ENCODE measurements at places on chromosomes 7 and 10.

- DNase-seq = no peak
Observed at GRCh38 chr10:85926136-85926535, 440.5 kb downstream of the GRID1 start.

DNA sequence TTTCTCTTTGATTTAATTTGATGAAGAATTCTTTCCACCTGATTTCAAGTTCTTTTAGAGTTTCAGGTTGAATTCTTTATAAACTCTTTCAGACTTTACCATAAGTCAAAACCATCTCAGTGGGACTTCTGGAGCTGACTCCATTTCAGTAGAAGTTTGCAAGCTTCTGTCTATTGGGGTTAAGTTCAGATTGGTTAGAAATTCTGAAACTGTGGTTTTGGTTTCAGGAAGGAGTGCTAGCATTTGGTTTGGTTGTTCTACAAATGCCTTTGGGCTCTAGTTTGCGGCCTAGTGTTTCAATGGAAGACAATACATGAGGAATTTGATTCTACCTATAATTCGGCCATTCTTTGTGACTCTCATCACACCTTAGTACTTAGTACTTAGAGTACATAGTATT, 176.8 kb upstream of the RHOBTB1 start:
- no peak for DNase-seq

DNA sequence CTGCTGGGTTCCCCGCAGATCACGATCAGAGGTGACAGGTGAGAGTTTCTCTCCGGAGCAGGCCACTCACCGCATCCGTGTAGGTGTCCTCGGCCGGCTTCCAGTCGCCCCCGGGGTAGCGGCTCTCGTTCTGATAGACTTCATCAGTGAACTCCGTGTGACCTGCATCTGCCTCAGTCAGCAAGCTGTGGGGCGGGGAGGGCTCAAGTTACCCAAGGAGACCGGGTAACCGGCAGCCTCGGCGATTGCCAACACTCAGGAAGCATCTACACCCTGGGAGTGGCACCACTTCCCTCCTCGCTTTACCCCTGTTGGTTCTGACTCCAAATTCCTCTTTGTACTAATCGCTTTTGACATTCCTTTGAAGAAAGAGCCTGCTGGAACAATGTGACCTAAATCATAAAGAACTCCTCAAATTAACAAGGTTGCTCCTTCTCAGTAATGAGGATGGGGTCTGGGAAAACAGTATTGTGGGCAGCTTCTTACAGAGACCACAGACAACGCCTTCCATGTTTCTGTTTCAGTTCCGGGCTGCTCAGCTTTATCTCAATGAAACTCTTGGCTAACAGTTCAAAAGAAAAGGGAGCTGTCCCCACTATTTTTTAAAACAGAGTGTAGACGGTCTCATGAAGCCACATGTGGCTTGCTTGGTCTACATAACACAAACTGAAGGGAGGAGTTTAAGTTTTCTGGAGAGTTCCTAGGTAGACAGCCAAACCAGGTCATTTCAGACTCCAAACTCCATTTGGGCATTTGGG, 118.1 kb downstream of the MYOF start:
- no peak for DNase-seq

GRCh38 chr7:5360451-5360850, 63.2 kb downstream of the TNRC18 start:
- DNase-seq = no peak

- DNase-seq = no peak
Observed at GRCh38 chr7:105743351-105744090, 132.9 kb downstream of the ATXN7L1 start.

DNA sequence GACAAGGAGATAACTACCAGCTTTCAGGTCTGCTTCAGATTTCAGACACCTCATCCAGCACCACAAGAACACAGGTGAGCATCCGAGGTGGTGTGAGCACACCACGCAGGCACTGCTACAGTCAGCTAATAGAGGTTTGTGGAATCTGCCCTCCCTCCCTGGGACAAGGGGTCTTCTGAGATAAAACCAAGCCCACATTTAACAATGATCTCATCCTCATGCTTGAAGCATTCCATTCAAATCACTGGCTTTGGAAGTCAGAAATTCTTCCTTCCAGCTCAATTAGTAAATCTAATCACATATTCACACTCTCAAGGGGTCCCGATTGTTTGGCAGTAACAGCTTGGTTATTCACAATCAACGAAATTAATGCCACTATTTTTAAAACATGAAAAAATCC, 331.4 kb downstream of the ELMO1 start:
- DNase-seq = no peak

- DNase-seq = no peak
Observed at GRCh38 chr7:83821866-83822265, 172.9 kb upstream of the SEMA3E start.

- DNase-seq = no peak
Observed at GRCh38 chr7:142566271-142566670, 183.0 kb upstream of the PRSS1 start.

GRCh38 chr10:97964748-97965147, 65.7 kb downstream of the CRTAC1 start:
- DNase-seq = no peak

- DNase-seq = no peak
Observed at GRCh38 chr10:127046975-127047877, 142.0 kb downstream of the DOCK1 start.

DNA sequence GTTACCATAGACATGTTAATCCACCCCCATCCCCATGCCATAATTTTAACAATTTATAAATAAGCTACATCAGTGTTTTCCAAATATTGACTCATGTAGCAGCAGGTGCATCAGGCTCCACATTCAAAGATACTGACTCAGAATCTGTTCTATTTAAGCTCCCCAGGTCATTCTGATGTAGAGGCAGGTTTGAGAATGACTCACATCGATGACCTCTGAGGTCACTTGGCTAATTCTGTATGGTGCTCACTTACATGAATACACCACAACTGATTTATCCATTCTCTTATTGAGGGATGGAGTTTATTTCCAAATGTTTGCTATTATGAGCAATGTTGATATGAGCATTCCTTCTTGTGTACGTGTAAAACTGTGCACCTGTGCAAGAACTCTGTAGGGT, 1159.0 kb downstream of the TYW1 start:
- no peak for DNase-seq

DNA sequence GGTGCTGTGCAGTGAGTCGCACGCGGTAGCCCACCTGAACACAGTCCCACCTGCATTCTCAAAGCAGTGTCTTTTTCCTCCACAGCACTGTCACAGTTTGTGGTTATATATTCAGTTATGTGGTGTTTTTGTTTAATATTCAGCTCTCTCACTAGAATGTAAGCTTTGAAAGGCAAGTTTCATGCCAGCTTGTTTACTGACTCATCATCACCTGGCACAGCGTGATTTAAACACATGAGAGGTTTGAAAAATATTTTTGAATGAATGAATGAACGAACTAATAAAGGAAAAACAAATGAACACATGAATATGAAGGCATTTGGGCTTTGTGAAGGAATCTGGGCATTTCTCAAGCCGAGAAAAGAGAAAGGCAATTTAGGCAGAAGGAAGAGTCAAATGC, 51.9 kb upstream of the TM9SF3 start:
- no peak for DNase-seq

GRCh38 chr10:92972066-92972870, 88.3 kb upstream of the CYP26C1 start:
- no peak for DNase-seq

- no peak for DNase-seq
Observed at GRCh38 chr10:102280397-102281101, 35.2 kb downstream of the GBF1 start.

DNA sequence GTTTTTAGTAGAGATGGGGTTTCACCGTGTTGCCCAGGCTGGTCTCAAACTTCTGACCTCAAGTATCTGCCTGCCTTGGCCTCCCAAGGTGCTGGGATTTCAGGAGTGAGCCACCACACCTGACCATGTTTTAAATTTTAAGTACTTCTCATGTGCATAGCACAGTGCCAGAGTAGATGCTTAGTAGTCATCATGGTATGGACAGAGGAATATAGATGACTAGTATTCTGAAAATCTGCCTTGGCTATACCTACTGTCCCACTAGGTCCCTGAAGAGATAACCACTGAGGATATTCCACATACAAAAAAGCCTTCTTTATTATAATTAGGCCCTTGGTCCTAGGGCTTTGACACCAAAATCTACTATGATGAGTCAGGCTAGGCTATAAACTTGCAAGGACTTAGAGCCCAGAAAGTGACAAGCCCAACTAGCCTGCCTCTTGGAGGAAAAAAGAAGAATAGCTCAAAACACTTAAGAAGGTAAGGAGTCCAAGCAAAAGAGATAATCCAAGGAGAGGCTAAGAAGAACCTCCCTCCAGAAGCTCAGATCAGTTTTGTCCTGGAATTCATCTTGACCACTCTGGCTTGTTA, 34.0 kb downstream of the LUC7L2 start:
- no peak for DNase-seq

DNA sequence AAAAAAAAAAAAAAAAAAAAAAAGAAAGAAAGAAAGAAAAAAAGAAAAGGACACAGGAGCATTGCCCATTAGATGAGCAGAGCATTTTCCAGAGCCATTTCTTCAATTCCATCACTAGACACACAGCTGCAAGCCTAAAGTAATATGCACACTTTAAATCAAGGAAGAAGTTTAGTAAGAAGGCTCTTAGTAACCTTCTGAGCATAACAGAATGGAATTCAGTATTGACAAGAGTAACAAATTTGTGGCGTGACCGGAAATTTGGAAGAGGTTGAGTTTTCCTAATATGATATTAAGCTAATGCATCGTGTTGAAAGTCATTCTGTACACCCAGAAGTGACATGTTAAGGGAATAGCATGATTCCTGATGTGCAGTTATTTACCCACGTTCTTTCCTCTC, 35.3 kb downstream of the SMURF1 start:
- no peak for DNase-seq

DNA sequence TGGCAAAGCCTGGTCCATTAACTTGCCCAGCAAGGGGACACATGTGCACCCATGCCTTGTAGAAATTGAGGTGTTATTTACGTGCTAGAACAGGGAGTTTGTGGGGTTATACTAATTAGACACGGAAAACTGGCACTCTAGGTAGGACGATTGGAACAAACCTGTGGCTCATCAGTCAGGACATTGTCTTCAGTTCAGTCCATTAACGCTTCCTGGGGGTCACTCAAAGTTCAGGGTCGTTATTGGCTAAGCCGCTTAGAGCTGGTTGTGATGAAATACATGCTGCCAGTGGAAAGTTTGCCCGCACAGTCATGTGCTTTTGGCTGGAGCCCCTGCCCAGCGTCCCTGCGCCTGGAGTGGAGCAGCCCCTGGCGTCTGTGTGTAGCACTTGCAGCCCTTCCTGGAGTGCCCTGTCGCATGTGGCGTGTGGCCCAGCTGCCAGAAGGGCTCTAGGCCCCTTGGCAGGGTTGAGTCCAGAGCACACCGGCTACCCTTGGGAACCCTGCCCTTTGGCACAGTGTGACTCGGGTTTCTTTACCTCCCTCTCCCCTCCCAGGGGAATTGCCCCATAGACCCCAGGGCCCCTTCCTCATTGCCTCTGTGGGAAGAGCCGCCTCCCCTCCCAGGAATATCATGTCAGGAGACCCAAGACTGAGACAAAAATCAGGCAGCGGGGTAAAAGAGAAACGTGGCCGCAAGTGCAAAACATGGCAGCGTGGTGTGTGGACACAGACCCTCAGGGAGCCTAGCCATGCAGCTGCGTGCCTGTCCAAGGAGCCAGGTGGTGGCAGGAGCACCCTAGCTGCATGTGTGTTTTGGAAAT, 9.8 kb downstream of the ZNF775 start:
- no peak for DNase-seq

DNA sequence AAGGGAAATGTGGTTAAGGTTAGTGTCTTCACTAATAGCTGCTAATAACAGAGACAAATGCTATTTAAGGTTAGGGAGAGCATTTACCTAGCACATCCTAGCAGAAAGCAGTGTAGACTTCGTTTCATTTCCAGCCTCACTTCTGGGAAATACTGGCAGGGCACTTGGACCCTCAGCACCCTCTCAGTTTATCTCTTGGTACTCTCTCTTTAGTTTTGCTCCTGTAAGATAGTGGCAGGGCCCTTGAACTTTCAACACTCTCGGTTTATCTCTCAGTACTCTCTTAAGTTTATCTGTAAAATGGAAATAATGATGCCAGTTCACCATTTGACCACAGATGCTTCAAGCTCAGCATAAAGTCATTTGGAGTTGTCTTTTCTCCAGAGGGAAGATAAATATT, 118.4 kb downstream of the MBL2 start:
- DNase-seq = no peak

DNA sequence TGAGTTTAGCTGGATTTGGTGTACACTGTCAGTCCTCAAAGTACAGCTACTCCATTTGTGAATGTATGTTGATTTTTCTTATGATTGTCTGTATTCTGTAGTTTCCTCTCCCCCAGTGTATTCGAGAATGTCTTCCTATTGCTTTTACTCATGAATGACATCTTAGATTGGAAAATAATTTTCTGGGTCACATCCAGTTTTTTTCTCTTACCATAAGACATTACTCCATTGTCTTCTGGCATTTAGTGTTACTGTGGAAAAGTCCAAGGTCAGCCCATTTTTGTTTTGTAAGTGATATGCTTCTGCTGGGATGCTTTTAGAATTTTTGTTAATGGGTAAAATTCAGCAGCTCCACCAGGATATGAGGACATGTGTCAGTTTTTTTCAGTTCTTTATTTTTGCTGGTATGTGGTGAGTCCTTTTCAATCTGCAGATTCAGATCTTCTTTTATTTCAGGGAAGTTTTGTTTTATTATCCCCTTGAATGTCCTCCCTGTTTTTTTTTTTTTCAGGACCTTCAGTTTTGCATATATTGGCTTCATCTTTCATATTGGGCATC, 33.6 kb downstream of the WAC start:
- DNase-seq = no peak

GRCh38 chr7:94380264-94380663, 14.4 kb upstream of the COL1A2 start:
- no peak for DNase-seq

DNA sequence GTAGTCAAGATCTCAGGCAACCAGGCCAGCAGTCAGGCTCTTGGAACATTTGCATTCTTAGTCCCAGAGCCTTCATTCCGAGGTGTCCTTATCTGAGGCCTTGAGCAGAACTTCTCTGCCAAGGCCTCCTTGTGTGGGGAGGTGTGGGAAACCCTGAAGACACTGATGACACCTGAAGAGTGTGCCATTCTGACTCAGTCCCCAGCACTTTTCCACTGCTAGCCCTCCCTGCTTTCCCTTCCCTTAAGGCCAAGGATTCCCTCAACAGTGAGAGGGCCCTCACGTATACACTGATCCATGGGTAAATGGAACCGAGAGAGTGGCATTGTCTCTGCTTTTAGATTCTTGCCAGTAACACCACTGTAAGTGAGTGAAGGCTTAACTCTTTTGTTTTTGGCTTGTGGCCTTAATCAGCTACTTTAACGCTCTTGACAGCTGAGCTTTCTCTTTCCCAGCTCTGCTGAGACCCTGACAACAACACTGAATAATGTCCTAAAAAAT, 30.3 kb downstream of the TRDMT1 start:
- no peak for DNase-seq

Measured in effector memory CD4-positive, alpha-beta T cell (primary cell).